ENCODE measurements at places on chromosomes 7 and 10.

- peak; percentile 75 for DNase-seq
These were observed 80.1 kb downstream of the OSBPL3 start for GRCh38 chr7:24899905-24900304.

GRCh38 chr7:92833766-92834506 is 2.4 kb downstream of the CDK6 start:
- DNase-seq, result no peak

- DNase-seq, result no peak
These were observed 4.3 kb upstream of the UCMA start for GRCh38 chr10:13238271-13239077.

- no peak for DNase-seq
These were observed 21.3 kb upstream of the CLDN4 start for GRCh38 chr7:73809467-73809951.
